Foreskin keratinocyte (primary cell): ENCODE measurements at places on chromosomes 2 and 18. TPM values are rescaled to one million over a fixed set of nuclear protein-coding genes. Genes with fewer than 3 reads are reported as not detected.
A peak's percentile ranks its signal among the peaks of the same experiment; 100 is the strongest.

- DNase-seq, result no peak
Measured at GRCh38 chr2:109225170-109225782, 96.3 kb downstream of the SH3RF3 start.

- no peak for DNase-seq
Measured at GRCh38 chr18:57438743-57439608, 3.8 kb downstream of the ONECUT2 start.

DNA sequence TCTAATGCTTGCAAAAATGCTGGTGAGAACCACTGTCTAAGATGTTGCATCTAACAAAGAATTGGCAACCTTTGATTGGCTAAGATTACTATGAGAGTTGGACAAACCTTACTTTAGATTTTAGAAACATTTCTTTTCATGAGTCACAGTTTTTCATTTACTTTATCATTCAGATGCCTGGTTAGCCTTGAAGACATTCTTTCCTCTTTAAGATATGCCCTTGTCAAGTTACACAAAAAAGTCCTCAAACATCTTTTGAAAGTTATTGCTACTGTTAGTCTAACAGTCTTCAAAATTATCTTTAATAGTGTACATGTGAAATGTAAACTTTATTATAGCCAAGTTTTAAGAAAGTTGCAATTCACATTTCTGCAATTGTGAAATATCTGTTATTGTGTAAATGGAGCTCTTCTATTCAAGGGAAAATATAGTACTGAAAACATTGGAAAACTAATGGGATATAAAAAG lies 276.3 kb downstream of the RND3 start:
- no peak for DNase-seq

DNA sequence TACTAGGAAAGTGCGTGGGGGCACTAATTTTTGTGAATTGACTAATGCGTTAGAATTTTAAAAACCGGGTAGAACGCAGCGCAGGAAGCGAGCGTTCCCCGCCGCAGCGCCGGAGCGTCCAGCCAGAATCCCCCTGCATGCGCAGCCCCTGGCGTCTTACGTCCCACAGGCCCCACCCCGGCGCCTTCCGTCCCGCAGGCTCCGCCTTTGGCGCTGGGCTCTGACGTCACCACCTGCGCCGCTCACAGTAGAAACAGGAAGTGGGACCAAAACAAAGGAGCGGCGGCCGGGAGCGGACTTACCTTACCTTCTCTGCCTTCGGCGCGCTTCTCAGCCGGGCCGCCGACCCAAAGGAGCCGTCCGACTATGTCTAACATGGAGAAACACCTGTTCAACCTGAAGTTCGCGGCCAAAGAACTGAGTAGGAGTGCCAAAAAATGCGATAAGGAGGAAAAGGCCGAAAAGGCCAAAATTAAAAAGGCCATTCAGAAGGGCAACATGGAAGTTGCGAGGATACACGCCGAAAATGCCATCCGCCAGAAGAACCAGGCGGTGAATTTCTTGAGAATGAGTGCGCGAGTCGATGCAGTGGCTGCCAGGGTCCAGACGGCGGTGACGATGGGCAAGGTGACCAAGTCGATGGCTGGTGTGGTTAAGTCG lies at the start of gene CHMP1B:
TSS of gene CHMP1B (plus strand) at position 268 of the 660 bp plus-strand sequence. CDS start at position 367, 99 bp downstream.
- peak; percentile 84 for DNase-seq

DNA sequence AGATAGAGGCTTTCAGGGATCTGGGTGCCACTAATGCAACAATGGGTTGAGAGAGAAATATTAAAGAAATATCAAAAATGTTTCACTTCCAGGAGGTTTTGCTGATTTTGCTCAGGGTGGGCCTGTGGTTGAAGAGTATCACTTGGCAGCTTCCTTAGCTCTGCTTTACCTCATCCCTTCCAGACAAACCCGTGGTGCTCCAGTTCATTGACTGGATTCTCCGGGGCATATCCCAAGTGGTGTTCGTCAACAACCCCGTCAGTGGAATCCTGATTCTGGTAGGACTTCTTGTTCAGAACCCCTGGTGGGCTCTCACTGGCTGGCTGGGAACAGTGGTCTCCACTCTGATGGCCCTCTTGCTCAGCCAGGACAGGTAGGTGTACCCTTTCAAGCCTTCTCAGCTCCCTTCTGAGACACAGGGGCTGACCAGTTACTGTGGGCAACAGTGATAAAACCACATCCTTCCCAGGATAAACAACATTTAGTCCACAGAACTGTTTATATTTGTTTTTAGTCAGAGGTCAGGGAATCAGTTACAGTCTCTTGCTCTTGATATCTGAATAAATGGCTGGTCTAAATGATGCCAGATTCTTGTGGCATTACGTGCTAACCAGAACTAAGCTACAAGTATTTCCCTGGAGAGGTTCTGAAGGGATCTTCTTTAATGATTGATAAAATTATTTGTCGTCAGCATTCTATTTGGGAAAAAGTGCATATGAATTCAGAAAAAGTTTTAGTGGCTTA lies 7.0 kb downstream of the SLC14A1 start:
- DNase-seq, result no peak

DNA sequence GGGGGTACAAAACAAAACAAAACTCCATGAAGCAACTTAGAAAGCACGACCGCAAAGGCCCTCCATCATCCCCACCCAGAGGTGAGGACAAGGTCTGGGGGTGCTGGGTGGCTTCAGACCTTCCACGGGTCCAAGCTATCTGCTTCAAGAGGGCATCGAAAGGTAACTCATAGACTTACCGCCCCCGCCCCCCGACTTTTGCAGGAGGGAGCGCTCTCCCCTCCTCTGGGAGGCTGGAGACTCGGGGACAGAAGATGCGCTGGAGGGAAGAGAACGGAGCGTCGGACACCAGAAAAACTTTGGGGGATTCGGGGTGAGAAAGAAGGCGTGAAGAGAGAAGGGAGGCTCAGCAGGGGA lies 300 bp upstream of the STON1 start:
- no peak for DNase-seq

DNA sequence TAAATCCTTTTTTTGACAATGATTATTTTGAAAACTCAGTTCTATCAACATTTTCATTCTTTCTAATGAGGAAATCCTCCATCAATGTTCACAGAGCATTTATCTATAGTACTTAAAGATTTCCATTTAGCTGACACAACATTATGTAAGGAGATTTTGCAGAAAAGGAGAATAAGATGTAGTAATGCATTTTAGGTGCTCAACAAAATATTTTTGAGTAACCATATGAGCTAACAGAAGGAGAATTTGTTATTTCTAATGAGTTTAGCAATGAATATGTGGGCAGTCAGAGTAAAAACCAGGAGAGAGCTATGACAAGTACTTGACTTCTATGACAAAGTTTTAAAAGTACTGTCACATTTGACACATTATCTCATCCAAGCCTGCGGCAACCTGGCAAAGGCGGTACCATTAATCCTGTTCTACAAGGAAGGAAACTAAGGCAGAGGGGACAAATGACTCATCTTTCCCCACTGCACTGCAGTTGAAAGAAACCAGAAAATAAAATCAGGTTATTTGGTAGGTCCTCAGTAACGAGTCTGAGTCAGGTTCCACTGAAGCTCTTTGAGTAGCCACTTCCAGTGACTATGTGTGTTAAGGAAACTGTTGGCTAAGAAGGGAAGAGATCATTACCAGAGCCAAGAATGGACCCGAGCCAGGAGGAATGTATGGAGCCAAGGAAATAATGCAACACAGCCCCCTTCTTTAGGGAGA lies 134.1 kb upstream of the ITGB6 start:
- DNase-seq, result peak; percentile 50

- DNase-seq, result peak; percentile 18
Measured at GRCh38 chr2:154097833-154098398, 226.2 kb downstream of the GALNT13 start.

GRCh38 chr18:59613903-59614302 lies 83.3 kb downstream of the CCBE1 start:
- no peak for DNase-seq

DNA sequence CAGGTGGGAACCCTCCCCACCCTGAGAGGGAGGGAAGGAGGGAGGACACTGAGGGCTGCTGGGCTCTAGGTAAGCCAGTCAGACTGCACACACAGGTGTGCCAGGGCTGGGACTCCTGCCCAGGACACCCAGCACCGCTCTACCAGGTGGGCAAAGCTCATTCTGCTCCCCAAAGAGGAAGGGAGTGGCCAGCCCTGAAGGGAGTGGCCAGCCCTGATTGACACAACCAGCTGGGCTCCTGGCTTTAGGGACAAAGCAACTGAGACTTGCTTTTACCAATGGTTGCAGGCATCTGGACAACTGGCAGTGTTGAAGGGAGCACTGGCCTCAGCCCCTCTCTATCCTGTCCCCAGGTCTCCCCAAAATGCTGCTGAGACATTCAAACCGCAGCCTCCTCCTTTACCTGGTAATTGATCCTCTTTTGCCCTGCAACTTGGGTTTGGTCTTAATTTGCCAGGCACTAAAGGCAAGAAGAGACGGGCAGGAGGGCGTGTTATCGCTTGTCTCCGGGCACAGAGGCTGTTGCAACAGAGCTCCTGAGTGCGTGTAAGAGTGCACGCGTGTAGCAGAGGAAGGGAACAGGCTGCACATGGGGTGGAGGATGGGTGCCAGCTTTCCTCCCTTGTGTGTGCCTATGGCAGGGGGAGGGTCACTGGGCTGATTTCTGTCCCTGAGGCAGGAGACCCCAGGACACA lies 14.5 kb upstream of the FOSL2 start:
- DNase-seq, result peak; percentile 84

DNA sequence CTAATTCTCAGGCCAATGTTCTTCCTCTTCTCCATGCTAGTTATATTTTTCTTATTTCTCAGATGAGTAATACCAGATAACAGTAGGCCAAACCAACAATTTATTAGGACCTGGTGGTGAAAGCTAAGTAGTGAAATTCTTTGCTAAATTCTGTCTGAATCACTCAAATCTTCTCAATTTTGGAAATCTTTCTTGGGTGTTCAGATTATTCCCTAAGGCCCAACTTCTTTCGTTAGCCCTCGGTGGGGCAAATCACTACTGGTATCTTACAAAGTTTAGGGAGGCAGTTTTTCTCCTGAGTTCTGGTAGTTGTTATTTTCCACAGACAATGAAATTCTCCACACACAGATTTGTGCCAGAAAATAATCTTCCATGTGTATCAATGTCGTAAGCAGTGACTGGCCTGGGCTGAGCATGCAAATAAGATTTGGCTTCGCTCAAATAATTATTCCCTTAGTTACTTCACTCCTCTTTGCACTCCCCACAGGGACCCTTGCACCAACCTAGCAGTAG lies 443.5 kb upstream of the SLC14A2 start:
- no peak for DNase-seq

DNA sequence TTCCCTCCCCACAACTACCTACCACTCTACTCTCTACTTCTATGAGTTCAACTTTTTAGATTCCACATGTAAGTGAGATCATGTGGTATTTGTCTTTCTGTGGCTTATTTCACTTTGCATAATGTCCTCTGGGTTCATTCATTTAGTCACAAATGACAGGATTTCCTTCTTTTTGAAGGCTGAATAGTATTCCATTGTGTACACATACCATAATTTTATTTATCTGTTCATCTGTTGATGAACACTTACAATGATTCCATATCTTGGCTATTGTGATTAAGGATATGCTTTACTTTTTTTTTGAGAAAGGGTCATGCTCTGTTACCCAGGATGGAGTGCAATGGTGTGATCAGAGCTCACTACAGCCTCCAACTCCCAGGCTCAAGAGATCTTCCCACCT lies 73.6 kb downstream of the ICA1L start:
- DNase-seq, result no peak

GRCh38 chr2:59888015-59888414 lies 665.4 kb downstream of the BCL11A start:
- DNase-seq, result no peak

DNA sequence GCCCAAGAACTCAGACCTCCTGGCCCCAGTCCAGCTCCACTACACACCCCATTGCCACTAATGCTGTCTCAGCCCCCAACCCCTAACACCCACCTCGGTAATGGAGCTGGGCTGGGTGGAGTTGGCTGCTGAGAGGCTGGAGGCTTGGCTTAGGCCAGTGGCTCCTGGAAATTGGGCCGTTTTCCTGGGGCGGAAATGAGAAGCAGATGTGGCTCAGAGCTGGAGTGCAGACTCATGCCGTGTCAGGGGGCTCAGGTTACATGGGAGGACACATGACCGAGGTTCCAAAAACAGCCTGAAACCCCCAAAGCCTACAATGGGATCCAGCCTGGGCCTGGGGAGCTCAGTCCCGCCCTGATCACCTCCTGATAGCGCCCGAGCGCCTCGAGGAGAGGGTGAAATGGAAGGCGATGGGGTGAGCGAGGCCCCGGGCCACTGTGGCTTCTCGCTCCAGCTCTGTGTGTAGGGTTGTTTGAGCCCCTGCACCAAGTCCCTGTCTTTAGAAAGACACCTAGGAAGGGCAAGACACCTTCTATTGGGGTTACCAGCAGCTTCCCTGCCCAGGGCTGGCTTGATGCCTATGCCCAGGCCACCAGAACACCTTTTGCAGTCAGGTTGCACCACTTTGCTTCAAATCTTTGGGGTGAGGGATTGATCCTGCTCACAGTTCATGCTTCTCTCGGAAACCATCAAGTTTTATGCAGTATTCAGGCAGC lies 175.7 kb upstream of the HAAO start:
- DNase-seq, result no peak

GRCh38 chr2:3578987-3579386 lies 3.9 kb downstream of the RPS7 start:
- DNase-seq, result no peak

GRCh38 chr18:34834897-34835296 lies 124.8 kb downstream of the DTNA start:
- no peak for DNase-seq

- no peak for DNase-seq
Measured at GRCh38 chr2:152781175-152781574, 62.8 kb downstream of the ARL6IP6 start.

- DNase-seq, result no peak
Measured at GRCh38 chr2:202423139-202423538, 47.0 kb downstream of the BMPR2 start.

DNA sequence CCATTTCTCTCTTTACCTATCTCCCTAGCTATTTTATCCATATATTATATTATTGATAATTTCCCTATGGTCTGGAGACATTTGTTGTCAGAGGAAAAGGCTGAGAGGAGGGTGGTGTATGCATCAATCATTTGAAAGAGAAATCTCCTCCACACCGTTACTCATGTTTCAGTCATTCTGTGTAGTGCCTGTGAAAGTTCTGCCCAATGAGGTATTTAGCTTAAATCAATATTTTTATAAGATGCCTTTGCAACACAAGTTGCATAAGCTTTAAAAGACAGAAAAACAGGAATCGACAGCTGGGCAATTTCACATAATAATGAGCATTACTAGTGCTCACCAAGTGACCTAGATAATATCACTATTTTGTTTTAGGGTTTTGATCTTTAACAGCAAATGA lies 363.7 kb upstream of the FSIP2 start:
- no peak for DNase-seq

Gene PIK3C3
- 35.5 and 40.3 TPM in 2 replicates for total RNA-seq

Gene LOXHD1
- not detected in 2 replicates for total RNA-seq

Gene MROH2A
- 0.11 and 0.31 TPM in 2 replicates for total RNA-seq

Gene HOXD8
- 6.5 and 10.8 TPM in 2 replicates for total RNA-seq
